ENCODE measurements at places on chromosomes 6 and 20.

- peak; percentile 63 for DNase-seq
Observed at GRCh38 chr20:10219452-10219791, 792 bp downstream of the SNAP25 start.

DNA sequence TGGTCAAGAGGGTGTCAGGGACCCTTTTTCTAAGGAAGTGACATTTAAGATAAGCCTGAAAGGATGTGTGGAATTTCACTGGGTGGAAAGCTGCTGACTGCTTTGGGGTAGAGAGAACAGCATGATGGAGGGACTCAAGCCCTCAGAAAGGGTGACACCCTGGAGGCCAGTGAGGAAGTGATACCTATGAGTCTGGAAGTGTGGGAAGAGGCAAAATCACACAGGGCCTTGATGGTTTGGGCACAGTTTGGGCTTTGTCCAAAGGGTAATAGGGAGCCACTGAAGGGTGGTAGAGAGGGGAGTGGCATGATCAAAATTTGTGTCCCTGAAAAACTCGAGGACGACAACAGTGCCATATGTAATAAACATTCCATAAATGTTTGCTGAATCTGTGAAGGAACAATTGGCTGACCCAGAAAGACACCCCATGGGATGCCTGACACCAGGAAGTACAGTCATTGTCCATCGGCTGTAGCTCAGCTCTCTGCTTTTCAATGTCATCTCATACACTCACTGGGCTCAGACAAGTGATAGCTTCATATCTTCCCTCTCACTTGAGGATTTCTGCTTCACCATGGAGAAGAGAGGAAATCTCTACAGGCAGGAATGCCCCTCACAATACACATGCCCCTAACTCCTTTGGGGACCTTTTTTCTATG, 21.3 kb downstream of the CASS4 start:
- no peak for DNase-seq

DNA sequence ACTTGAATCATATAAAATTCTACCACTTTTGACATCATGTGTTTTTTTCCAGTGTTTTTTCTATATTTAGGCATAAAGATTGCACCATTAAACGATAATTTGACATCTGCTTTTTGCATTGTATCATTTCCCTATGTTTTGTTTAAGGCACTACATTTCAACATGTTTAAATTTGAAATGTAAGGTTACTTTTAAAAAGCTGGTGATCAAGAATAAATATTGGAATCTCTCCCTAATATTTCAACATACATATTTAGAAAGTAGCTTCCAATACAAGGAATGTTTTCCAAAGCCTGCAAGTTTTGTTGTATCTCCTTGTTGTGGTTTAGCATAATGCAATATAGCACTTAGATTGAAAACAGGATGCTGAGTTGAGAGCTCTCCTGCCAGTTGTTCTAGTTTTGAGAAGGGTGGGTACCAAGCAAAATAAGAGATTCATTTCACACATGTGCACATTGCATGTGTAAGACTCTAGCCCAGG, 76.5 kb downstream of the SYNJ2 start:
- DNase-seq: no peak

GRCh38 chr6:31715022-31715958, at the start of gene LY6G6D:
Gene LY6G6D (plus strand): TSS chr6:31715348. CDS start chr6:31715356, 8 bp downstream.
- no peak for DNase-seq

GRCh38 chr6:133682506-133683307, 206.2 kb upstream of the TCF21 start:
- DNase-seq: no peak

DNA sequence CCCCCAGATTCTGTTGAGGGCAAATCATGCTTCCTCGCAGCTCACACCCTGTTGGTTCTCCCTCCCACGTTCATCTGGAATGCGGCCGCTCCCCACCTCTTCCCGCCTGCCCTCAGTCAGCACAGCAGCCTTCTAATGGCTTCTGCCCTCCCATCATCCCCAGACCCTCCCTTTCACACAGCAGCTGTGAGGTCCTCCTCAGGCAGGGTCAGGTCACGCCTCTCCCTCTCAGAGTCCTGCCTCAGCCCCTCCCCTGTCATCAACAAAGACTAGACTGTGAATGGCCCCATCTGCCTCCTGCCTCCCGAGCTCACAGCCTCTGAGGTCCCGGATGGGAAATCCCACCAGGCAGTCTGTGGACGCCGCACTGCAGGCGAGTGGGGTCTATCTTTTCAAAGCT, 7.9 kb upstream of the BHLHE23 start:
- DNase-seq: no peak

- DNase-seq: no peak
Observed at GRCh38 chr6:151610326-151610725, 116.5 kb downstream of the CCDC170 start.

- DNase-seq: no peak
Observed at GRCh38 chr6:35678021-35678654, 10.6 kb downstream of the FKBP5 start.

GRCh38 chr6:4460586-4461475, 315.4 kb upstream of the CDYL start:
- no peak for DNase-seq

GRCh38 chr20:1368448-1369199, 24.2 kb downstream of the FKBP1A start:
- DNase-seq: no peak

GRCh38 chr20:258963-259362, 1.4 kb downstream of the DEFB132 start:
- no peak for DNase-seq

- no peak for DNase-seq
Observed at GRCh38 chr6:43129434-43130194, 41.5 kb upstream of the SRF start.

Measured in activated naive CD4-positive, alpha-beta T cell treated with Interleukin-2 at 50 U/mL for 16 hours (primary cell).